ENCODE measurements at places on chromosomes 5 and 9.

GRCh38 chr5:57725658-57726504, 243.3 kb upstream of the ACTBL2 start:
- no peaks in the 10 kb centered on the region for H3K4me1 ChIP-seq
- DNase-seq = no peak
- no peak overlapping the region for H3K27ac ChIP-seq
- no peak overlapping the region for H3K4me3 ChIP-seq
- no peaks in the 10 kb centered on the region for H3K36me3 ChIP-seq
- no peaks in the 10 kb centered on the region for H3K27me3 ChIP-seq

DNA sequence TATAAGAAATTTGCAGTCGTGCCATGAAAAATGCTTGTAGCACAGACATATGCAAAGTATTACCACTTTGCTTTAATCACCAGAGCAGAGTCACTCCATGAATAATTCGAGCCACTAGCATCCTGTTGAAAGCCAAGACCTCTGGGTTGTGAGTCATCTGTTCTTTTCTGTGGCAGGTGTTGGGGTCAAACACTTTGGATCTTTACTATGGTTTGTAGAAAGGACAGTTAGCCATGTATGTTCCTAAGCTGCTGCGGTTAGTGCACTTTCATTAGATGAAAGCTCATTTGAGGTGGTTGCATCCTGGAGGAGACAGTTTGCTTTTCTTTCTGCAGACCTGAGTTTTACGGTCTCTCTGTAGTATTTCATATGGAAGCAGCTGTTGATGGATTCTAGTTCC, 223.7 kb downstream of the DMRT2 start:
- H3K36me3 ChIP-seq = no peaks in the 10 kb centered on the region
- H3K4me1 ChIP-seq = no peaks in the 10 kb centered on the region
- H3K4me3 ChIP-seq = no peak overlapping the region
- H3K27ac ChIP-seq = no peak overlapping the region
- DNase-seq = no peak

DNA sequence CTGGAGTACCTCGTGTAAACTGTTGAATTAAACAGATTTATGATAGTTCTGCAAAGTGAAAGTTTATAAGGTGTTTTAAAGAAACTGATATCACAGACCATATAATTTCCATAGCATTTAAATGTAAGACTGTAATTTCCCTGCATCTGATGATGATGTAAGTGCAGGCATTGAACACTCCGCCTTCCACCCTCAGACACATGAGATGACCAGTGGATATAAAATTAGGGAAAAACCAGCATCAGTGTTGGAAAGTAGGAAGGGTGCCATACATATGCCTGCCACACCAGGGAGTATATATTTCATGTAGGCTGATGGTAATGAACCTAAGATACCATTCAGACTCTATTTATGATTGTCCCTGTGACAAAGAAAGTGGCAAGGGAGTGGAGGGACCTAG, 519.2 kb downstream of the ACTL7B start:
- no peak overlapping the region for H3K27ac ChIP-seq
- H3K4me1 ChIP-seq = no peaks in the 10 kb centered on the region
- DNase-seq = no peak
- H3K4me3 ChIP-seq = no peak overlapping the region
- H3K27me3 ChIP-seq = no peaks in the 10 kb centered on the region

- no peak overlapping the region for H3K4me3 ChIP-seq
- DNase-seq = no peak
- H3K27me3 ChIP-seq = no peaks in the 10 kb centered on the region
- no peaks in the 10 kb centered on the region for H3K36me3 ChIP-seq
- no peaks in the 10 kb centered on the region for H3K4me1 ChIP-seq
Observed at GRCh38 chr5:143573568-143574170, 170.2 kb upstream of the NR3C1 start.

GRCh38 chr5:114325541-114325940, 36.3 kb upstream of the KCNN2 start:
- no peak overlapping the region for H3K27ac ChIP-seq
- DNase-seq = no peak
- H3K4me1 ChIP-seq = no peaks in the 10 kb centered on the region
- no peaks in the 10 kb centered on the region for H3K27me3 ChIP-seq
- no peak overlapping the region for H3K4me3 ChIP-seq

- H3K27ac ChIP-seq = no peak overlapping the region
- no peaks in the 10 kb centered on the region for H3K27me3 ChIP-seq
- no peaks in the 10 kb centered on the region for H3K36me3 ChIP-seq
- DNase-seq = no peak
Observed at GRCh38 chr9:86891091-86891490, 56.2 kb downstream of the GAS1 start.

All from small intestine (tissue), 16 donors.